ENCODE measurements at places on chromosomes 6 and 20.

- DNase-seq = no peak
- peaks cover 19% of the 10 kb centered on the region for H3K4me1 ChIP-seq
- no peaks in the 10 kb centered on the region for H3K27me3 ChIP-seq
- peaks cover 36% of the 10 kb centered on the region for H3K36me3 ChIP-seq
These were observed 26.5 kb downstream of the GLO1 start for GRCh38 chr6:38676236-38676973.

GRCh38 chr6:16249971-16250370, 11.6 kb downstream of the GMPR start:
- H3K4me3 ChIP-seq = no peak overlapping the region
- peaks cover 23% of the 10 kb centered on the region for H3K36me3 ChIP-seq
- H3K27me3 ChIP-seq = no peaks in the 10 kb centered on the region
- no peak for DNase-seq
- no peaks in the 10 kb centered on the region for H3K4me1 ChIP-seq

- H3K27me3 ChIP-seq = no peaks in the 10 kb centered on the region
- no peak for DNase-seq
- H3K4me1 ChIP-seq = no peaks in the 10 kb centered on the region
- H3K4me3 ChIP-seq = no peak overlapping the region
- no peaks in the 10 kb centered on the region for H3K36me3 ChIP-seq
These were observed 1287.2 kb upstream of the CITED2 start for GRCh38 chr6:140661691-140662090.

GRCh38 chr6:129667621-129668020, 42.4 kb downstream of the ARHGAP18 start:
- no peaks in the 10 kb centered on the region for H3K36me3 ChIP-seq
- H3K27ac ChIP-seq = no peak overlapping the region
- no peak overlapping the region for H3K4me3 ChIP-seq
- peaks cover 58% of the 10 kb centered on the region for H3K4me1 ChIP-seq

GRCh38 chr6:3766214-3766613, 14.7 kb upstream of the PXDC1 start:
- no peaks in the 10 kb centered on the region for H3K27me3 ChIP-seq
- no peak for DNase-seq
- no peak overlapping the region for H3K4me3 ChIP-seq
- no peak overlapping the region for H3K27ac ChIP-seq
- H3K36me3 ChIP-seq = no peaks in the 10 kb centered on the region

GRCh38 chr6:24249926-24250325, 107.9 kb downstream of the DCDC2 start:
- H3K27me3 ChIP-seq = no peaks in the 10 kb centered on the region
- no peaks in the 10 kb centered on the region for H3K36me3 ChIP-seq
- H3K4me1 ChIP-seq = no peaks in the 10 kb centered on the region
- H3K4me3 ChIP-seq = no peak overlapping the region
- H3K27ac ChIP-seq = no peak overlapping the region
- DNase-seq = no peak

- no peaks in the 10 kb centered on the region for H3K27me3 ChIP-seq
- H3K27ac ChIP-seq = no peak overlapping the region
- DNase-seq = no peak
- H3K4me3 ChIP-seq = no peak overlapping the region
- H3K4me1 ChIP-seq = no peaks in the 10 kb centered on the region
These were observed 66.6 kb downstream of the CDKAL1 start for GRCh38 chr6:20600831-20601230.

- H3K4me1 ChIP-seq = no peaks in the 10 kb centered on the region
- DNase-seq = no peak
- no peak overlapping the region for H3K4me3 ChIP-seq
- H3K36me3 ChIP-seq = no peaks in the 10 kb centered on the region
- peaks cover 4% of the 10 kb centered on the region for H3K27me3 ChIP-seq
- no peak overlapping the region for H3K27ac ChIP-seq
These were observed 88.6 kb upstream of the MOCS1 start for GRCh38 chr6:40022867-40023266.

DNA sequence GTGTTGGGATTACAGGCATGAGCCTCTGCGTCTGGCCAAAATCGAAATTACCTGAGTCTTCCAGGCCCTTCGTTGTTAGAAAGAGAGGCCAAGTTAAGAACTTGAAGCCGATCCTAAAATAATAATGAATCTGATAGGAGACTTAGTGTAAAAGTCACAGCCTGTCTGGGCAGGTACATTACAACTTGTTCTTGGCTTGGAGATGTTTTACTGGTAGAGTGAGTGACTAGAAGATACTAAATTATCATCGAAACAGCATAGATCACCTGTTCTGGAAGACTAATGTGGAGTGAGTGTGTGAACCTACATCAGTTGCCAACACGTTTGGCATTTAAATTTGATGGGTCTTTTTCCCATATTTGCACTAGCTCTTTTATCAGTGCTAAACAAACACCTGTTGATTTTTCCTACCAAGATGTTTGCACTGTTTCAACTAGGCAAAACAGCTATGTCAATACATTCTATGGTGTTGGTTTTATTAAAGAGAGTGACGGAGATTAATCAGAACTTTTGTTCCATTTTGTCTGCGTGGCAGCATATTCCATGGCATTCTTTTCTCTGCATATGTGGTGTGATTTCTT, 4.6 kb upstream of the TMEM217 start:
- H3K4me3 ChIP-seq = no peak overlapping the region
- H3K36me3 ChIP-seq = no peaks in the 10 kb centered on the region
- no peak for DNase-seq
- H3K27me3 ChIP-seq = no peaks in the 10 kb centered on the region
- H3K4me1 ChIP-seq = peaks cover 18% of the 10 kb centered on the region

DNA sequence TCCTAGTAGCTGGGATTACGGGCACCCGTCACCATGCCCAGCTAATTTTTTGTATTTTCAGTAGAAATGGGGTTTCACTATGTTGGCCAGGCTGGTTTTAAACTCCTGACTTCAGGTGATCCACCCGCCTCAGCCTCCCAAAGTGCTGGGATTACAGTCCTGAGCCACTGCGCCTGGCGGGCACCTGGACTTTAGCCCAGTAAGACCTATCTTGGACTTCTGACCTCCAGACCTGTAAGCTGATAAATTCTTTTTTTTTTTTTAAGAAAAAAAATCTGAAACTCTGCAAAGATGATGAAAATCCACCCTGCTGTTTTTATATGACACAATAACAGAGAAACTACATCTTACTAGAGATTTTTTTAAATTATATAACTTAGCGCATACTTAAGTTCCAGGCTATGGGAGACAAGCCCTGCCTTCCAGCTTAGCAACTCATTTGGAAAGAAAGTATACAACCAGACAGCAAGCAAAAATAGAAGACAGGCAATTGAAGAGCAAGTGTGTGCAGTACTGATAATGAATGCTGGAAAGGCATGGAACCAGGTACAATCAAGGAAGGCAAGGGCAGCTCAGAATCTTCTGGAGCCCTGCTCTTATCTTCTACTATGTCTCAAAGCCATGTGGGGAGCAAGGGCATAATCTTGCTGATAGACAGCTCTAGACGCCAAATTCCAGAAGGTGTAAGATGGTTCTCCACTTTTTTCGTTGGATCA, 104.2 kb downstream of the CD83 start:
- H3K36me3 ChIP-seq = no peaks in the 10 kb centered on the region
- no peak for DNase-seq
- H3K4me3 ChIP-seq = no peak overlapping the region
- H3K27me3 ChIP-seq = peaks cover 3% of the 10 kb centered on the region

DNA sequence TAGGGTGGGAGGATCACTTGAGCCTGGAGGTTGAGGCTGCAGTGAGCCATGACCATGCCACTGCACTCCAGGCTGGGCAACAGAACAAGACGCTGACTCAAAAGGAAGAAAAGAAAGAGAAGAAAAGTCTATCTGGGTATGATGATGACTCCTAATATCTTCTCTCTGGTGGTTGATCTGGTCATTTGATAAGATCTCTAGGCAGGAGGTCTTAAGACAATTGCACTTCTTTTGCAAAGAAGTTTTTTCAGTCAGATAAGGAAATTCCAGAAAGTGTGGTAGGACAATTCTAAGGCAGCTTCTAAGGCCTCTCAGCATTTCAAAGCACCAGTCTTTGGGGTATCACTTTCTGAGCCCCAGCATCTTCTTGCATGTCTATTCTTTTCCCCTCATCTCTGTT, 7.7 kb upstream of the AIF1 start:
- H3K27ac ChIP-seq = no peak overlapping the region
- H3K27me3 ChIP-seq = no peaks in the 10 kb centered on the region
- no peaks in the 10 kb centered on the region for H3K36me3 ChIP-seq
- no peaks in the 10 kb centered on the region for H3K4me1 ChIP-seq
- DNase-seq = no peak

- no peak overlapping the region for H3K27ac ChIP-seq
- no peak overlapping the region for H3K4me3 ChIP-seq
- H3K36me3 ChIP-seq = no peaks in the 10 kb centered on the region
- no peak for DNase-seq
These were observed 6.1 kb downstream of the C20orf173 start for GRCh38 chr20:35523298-35523888.

GRCh38 chr20:10402938-10403608, 30.9 kb downstream of the MKKS start:
- DNase-seq = no peak
- no peaks in the 10 kb centered on the region for H3K4me1 ChIP-seq
- H3K4me3 ChIP-seq = no peak overlapping the region
- H3K27me3 ChIP-seq = no peaks in the 10 kb centered on the region
- no peak overlapping the region for H3K27ac ChIP-seq
- peaks cover 35% of the 10 kb centered on the region for H3K36me3 ChIP-seq

GRCh38 chr6:35436071-35436857, 15.9 kb upstream of the FANCE start:
- H3K4me1 ChIP-seq = no peaks in the 10 kb centered on the region
- H3K27ac ChIP-seq = no peak overlapping the region
- H3K4me3 ChIP-seq = no peak overlapping the region
- no peaks in the 10 kb centered on the region for H3K36me3 ChIP-seq

GRCh38 chr6:152124429-152125074, 317.1 kb downstream of the ESR1 start:
- peaks cover 84% of the 10 kb centered on the region for H3K36me3 ChIP-seq
- H3K27ac ChIP-seq = no peak overlapping the region
- no peak for DNase-seq
- peaks cover 8% of the 10 kb centered on the region for H3K4me1 ChIP-seq

DNA sequence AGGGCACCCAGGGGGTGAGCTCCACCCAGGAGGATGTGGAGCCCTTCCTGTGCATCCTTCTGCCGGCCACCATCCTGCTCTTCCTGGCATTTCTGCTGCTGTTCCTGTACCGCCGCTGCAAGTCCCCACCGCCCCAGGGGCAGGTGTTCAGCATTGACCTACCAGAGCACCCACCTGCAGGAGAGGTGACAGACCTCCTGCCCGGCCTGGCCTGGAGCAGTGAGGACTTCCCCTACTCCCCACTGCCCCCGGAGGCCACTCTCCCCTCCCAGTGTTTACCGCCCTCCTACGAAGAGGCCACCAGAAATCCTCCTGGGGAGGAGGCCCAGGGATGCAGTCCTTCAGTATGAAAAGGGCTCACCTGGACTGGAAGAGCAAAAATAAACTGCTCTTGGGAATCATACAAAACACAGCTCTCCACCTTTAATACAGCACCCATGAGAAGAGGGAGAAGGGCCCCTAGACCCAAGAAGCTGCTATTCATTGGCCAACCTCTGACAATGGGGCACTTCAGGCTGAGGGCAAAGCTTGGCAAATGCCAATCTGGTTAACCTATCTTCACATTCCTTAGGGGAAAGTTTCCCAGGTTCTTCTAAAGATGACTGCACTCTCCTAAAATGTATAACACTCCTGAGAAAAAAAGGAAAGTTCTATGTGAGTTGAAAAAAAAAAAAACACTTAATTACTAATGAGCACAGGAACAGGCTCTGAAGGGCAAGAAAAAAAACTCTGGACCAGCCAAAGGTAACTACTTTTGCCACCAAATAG, 5.0 kb downstream of the SMIM28 start:
- no peaks in the 10 kb centered on the region for H3K36me3 ChIP-seq
- no peak overlapping the region for H3K4me3 ChIP-seq
- no peaks in the 10 kb centered on the region for H3K27me3 ChIP-seq
- DNase-seq = no peak
- H3K27ac ChIP-seq = no peak overlapping the region
- no peaks in the 10 kb centered on the region for H3K4me1 ChIP-seq

DNA sequence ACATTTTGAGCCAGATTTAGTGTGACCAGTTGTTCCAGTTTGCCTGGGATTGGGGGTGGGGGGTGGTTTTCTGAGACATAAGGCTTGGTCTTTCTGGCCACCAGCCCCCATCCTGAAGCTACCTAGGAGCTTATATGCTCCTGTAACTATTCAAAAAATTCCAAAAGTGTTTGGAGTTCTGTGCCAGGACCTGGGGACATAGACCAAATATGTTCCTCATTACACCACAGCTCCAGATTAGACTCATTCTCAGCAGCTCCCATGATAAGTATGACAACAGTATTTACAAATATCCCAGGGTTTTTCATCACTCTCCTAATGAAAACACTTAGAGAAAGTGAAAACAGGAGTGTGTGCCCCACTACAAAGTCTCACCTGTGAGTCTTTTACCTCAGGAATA, 37.8 kb upstream of the RNF144B start:
- H3K36me3 ChIP-seq = no peaks in the 10 kb centered on the region
- DNase-seq = no peak
- H3K27me3 ChIP-seq = no peaks in the 10 kb centered on the region
- no peak overlapping the region for H3K4me3 ChIP-seq
- H3K27ac ChIP-seq = no peak overlapping the region

DNA sequence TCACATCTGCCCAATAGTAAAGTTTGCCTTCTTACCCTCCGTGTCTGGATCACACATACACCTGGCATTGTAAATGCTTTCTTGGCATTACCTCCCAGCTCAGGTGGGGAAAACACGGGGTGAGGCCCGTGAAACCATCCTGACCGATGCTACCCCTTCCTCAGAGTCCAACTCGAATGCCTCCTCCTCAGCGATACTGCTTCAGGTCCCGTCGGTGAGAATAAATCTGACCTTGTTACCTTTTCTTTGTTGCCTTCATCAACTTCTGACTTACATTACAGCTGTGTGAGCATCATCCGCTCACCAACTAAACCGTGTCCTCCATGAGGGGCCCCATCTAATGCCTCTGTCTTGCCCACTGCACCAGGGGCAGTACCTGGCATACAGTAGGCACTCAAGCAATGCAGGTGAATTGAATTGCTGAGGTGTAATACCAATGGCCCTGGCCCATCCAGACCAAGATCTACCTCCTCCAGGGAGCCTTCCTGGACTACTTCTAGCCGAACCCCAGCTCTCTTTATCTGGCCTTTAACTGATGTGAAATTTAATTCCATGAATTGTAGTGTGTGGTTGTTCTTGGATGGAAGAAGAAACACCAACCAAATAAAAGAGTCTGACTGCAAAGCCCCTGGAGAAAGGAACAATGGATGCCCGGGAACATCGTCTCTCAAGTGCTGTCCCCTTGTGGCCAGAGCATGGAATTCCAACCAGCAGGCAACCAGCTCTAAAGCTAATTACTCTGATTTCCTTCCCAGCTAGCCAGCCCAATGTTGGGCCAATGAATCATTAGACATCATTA, 141.5 kb downstream of the ANKRD60 start:
- no peak for DNase-seq
- no peak overlapping the region for H3K4me3 ChIP-seq
- H3K27me3 ChIP-seq = no peaks in the 10 kb centered on the region
- no peaks in the 10 kb centered on the region for H3K36me3 ChIP-seq
- no peak overlapping the region for H3K27ac ChIP-seq
- H3K4me1 ChIP-seq = no peaks in the 10 kb centered on the region

- no peak overlapping the region for H3K27ac ChIP-seq
- DNase-seq = no peak
- H3K4me1 ChIP-seq = peaks cover 6% of the 10 kb centered on the region
- H3K36me3 ChIP-seq = peaks cover 70% of the 10 kb centered on the region
These were observed 27.9 kb downstream of the KAT14 start for GRCh38 chr20:18165553-18165952.

Measured in lower lobe of right lung (tissue), 2 donors.